CD4-positive, alpha-beta T cell treated with Interleukin-6 at 100 ng/mL for 8 hours (primary cell): ENCODE measurements at places on chromosomes 3 and 15.

- no peak for DNase-seq
These were observed 42.0 kb downstream of the UMPS start for GRCh38 chr3:124772081-124772831.

GRCh38 chr3:120284747-120285507 lies at the start of gene GPR156:
Gene GPR156, minus strand, starts transcription at chr3:120285222. Its CDS starts 41,124 bp downstream, at chr3:120244098.
- no peak for DNase-seq

GRCh38 chr3:126618021-126618420 lies 36.9 kb downstream of the TXNRD3 start:
- DNase-seq, result no peak

GRCh38 chr3:116000311-116000710 lies 377.0 kb downstream of the GAP43 start:
- no peak for DNase-seq

- peak; percentile 71 for DNase-seq
These were observed 37.8 kb upstream of the IL20RB start for GRCh38 chr3:136919799-136920580.

DNA sequence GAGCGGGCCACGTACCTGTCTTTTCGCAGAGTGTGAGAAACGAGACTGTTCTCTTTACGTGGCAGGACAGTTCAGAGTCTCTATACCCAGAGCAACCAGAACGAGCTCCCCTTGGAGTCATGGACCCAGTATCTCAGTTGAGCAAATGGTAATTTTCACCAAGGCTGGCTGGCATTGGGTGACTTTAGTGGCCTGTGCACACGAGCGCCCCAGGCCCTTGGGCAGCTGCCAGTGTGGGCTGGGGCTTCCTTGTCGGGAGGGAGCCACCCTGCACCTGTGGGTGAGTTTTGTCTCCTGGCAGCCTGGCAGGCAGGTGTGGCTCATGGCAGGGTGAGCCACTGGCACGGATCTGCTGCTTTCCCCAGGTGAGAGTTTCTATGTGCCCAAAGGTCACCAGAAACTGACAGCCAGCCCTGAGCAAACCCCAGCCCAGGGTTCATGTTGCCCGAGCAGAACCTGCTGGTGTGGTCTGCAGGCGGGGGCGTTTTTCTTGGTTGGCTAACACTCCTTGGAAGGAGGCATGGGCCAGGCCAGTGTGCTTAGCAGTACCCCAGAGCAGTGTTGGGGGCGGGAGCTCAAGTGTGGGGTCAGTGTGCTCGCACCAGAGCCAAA lies 135.0 kb downstream of the TJP1 start:
- DNase-seq, result no peak

DNA sequence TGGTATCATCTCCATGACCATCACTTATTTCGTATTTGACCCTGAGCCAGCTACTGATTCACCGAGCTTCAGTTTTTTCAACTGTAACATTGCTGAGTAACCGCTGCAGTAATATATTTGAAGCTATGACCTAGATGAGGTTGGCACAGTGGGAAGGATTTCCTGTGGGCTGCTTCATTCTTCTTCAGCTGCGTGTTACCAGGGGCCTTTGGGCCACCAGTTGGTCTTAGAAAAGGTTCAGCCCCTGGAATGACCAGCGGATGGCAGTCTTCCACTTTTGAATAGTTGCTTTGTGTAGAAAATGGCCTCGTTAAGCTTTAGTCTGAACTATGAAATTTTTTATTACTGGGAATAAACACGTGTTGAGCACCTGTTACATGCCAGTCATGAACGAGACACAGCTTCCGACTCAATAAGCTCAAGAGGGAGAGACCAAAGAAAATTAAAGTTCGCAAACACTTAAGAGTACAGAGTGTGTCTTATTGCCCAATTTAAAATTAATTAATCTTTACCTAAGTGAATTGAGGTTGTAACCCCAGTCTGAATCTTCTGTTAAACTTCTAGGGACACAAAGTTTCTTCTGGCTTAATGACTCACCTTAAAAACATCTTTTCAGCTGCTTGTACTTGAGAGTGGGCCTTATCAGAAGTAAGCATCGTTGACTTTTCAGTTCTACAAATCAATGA lies 57.6 kb upstream of the NR2E3 start:
- no peak for DNase-seq

DNA sequence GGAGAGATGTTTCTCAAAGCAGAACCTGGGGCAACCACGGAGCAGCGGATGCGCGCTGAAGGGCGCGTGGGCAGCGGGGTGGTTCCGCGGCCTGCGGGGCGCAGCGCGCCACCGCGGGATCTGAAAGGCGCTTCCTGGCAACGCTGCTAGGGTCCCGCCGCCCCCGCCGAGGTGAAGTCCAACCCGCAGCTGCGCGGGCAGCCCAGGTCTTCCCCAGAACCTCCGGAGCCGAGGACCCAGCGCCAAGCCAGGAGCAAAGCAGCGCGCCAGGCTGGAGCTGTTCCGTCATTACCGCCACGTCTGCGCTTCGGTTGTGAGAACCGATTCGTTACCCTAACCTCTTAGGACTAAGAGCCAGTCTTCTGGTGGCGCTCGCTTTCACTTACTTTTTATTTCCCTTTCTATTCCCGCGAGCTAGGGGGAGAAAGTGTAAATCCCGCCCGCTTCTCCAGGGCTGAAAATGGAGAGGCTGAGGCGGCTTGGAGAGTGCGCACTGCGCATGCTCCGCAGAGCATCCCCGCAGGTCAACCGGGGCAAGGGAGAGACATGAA lies 3.2 kb upstream of the GABRG3 start:
- no peak for DNase-seq

DNA sequence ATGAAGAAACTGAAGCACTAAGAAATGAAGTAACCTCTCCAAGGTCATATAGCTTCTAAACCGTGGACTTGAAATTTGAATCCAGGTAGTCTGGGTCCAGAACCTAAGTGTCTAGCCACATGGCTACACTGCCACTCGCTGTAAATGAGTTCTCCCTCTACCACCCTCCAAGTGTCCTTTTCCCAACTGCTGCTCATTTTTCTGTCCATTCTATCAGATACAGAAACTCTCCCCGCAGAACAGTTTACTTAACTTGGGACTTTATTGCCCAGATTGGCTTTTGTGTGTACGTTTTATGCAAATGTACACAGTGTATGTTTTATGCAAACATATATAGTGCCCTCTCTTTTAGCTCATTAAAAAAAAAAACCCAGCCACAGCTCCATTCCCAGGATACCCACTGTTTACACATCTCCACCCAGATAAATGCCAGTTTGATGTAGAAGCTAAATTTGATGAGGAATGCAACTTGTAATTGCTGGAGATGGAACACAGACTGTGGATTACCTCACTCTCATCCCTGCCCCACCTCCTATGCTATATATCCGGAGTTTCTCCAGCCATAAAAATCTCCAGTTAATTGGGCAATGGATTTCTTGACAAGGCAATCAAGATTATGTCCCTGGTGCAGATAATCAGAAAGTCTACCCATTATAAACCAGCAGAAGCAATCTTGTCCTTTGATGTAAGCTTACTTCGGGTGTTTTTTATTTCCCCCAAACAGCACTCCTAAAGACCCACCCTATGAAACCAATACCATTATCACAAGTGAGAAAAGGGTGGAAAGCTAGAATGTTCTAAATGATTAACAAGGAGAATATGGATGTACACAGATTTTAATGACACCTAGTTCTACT lies 42.0 kb downstream of the THBS1 start:
- no peak for DNase-seq

DNA sequence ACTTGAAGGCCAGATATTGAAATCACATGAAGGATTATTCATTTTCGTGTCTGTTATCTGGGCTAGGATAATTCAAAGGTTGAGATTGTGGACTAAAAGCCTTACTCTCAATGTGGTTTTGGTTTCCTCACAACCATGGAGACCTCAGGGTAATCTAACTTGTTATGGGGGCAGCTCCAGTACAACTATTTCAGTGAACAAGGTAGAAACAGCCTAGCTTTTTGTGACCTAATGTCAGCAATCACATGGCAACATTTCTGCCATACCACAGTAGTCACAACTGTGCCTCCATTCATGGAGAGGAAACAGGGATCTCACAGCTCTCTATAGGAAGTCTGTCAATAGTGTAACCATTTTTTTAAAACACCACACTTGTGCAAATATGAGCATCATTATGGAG lies 62.4 kb upstream of the RARB start:
- DNase-seq, result no peak

- DNase-seq, result no peak
These were observed 6.8 kb upstream of the IDH3A start for GRCh38 chr15:78142332-78142731.

DNA sequence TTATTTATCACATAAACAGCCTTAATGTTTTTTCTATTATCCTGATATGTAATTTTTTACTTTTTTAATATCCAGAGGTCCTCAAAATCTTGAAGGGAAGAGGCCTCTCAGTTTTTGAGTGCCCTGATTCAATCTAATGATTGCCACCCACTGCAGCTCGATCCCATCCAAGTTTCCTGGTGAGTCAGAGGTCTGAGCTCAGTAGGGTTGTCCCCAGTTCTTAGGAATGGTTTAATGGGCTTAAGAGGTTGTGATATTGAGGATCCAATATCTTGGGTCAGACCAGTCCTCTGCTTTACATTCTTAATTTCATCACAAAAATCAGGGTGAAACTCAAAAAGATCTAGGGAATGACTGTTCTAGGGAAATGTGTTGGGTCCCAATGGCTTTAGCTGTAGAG lies 238.5 kb downstream of the NSUN3 start:
- DNase-seq, result no peak

DNA sequence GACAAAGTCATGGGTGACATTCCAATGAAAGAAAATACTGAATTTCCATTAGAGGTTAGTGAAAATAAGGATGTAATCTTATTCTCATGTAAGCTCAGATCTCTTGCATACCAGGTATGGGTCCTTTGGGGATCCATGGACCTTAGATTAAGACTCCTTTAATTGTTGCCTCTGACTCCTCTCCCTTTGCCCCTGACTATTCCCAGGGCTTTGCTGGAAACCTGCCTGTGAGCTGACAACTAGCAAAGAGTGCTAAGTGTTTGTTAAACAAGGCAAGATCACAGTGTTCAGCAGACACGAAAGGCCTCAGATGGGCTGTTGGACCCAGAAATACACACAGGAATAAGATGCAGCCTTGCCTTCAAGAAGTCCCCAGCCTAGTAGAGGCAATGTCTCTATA lies 32.1 kb downstream of the ACKR2 start:
- no peak for DNase-seq

DNA sequence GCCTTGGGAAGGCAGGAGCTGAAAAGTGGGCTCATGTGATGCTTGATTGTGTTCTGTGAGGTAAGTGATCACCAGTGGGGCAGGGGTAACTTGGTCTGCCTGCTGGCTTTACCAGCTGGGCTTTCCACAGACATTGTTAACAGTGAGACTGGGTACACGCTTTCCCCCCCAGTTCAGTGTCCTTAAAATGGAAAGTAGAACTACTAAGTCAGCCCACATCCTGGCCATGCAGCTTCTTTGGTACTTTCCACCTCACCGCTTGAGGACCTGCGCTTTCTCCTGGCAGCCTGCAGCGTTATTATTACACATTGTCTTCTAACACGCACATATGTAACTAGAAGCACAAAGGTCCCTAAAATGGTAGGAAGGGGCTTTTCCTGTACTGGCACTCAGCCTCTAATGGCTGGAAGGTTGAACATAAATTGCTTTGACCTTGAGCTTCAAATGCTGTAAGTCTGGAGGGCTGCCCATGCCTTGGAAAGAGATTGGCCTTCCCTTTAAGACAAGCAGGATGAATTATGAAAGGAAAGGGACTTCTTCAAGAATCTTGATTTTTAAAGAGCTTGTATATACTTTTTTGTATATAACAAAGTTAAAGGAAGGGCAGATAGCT lies 216.1 kb upstream of the ROPN1 start:
- no peak for DNase-seq

DNA sequence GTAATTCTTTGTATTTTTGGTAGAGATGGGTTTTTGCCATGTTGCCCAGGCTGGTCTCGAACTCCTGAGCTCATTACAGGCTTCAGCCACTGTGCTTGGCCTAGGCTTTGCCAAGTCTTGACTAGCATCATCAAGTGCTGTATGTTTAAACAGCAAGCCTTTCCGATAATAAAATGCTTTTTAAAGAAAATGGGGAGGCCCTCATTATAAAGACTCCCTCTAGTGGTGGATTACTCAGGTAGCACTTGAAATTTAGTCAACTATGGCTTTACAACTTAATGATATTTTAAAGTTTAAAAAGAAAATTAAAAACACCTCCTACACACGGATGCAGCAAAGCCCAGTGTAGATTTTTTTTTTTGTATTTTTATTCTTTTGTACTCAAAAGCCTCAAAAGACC lies 213.6 kb downstream of the GAP43 start:
- DNase-seq, result no peak

DNA sequence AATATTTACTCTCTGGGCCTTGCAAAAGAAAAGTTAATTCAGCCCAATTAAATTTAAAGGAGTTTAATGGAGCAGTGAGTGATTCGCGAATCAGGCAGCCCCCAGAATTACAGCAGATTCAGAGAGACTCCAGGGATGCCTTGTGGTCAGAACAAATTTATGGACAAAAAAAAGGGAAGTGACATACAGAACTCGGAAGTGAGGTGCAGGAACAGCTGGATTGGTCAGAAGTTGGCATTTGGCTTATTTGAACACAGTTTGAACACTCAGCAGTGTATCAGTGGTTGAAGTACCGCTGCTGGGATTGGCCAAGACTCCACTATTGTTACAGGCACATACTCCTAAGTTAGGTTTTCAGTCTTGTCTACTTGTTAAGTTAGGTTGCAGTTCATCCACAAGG lies 145.0 kb upstream of the GAP43 start:
- no peak for DNase-seq

GRCh38 chr3:169744366-169745054 lies 20.4 kb downstream of the TERC start:
- DNase-seq, result no peak

- no peak for DNase-seq
These were observed 10.6 kb upstream of the CCDC80 start for GRCh38 chr3:112651516-112651915.

GRCh38 chr3:123158330-123158729 lies 43.4 kb upstream of the SEC22A start:
- DNase-seq, result no peak

- DNase-seq, result no peak
These were observed 17.9 kb downstream of the PXK start for GRCh38 chr3:58350627-58351013.

DNA sequence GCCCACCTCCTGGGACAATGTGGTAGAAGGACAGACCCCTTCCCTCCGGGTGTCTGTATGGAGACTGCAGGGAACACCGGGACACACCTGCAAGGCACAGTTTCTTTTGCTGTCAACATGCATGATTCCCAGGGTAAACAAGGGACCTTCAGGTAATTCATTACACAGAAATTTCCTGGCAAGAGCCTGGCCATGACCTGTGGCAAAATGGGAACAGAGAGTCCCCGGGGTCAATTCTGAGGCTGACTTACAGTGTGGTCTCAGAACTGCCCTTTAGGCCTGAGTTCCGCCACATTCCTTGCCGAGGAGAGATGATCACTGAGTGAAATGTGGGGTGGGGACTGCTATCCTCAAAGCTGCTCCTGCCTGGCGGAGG lies 6.3 kb downstream of the STARD5 start:
- no peak for DNase-seq

GRCh38 chr3:43254125-43254524 lies 32.2 kb upstream of the SNRK start:
- no peak for DNase-seq

DNA sequence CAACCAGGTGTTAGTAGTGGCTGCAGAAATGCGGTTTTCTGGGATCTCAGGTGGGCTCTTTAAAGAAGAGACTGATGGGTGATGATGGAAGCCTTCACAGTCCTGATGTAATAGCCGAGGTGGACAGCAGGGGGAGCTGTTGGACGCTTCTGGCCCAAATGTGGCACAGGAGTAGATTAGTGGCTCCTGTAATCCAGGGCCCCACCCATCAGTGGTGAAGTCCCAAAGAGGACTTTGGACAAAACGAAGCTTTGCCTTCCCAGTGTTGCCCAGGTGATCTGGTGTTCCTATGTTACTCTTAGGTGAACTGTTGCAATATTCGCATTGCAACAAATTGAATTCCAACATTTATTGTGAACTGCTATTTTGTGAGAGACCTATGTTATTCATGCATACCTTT lies 31.8 kb upstream of the MYZAP start:
- DNase-seq, result peak; percentile 50
